Hematopoietic multipotent progenitor cell treated with erythropoietin and hydrocortisone succinate and interleukin-3 and kit ligand, for 17 days (in vitro differentiated cells): ENCODE measurements at places on chromosomes 5 and 9.

DNA sequence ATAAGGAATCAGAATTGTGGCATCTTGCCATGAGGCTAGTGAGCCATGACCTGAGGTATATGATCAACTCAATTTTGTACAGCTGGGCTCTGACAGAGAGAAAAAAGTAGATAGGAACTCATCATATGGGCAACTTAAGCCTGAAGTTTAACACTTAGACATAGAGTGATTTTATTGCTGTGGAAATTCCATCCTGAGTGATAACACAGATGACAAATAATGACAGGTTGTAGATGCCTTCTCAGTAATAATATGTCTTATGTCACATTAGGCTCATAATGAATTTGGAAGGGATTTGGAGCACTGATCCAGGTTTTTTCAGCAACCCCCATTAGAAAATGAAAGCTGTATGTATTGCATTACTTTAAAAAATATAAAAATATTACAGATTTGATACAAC, 744.6 kb downstream of the CDH12 start:
- DNase-seq, result no peak

DNA sequence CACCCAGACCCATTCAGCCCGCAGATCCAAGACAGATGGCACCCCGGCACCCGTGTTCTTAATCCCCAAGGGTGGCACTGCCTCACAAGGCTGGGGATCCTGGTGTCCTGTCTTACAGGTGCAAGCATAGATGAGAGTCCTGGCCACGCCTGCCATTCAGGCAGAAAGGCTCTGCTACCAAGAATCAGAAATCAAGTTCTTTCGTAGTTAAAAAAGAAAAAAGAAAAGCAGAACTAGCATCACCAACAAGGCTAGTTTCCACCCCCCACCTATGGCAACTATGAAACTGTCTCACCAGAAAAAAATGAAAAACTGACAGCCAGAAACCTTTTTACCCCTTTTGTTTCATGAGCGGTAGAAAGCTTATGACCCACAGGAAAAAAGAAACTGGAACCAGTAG, 170.4 kb downstream of the SYK start:
- no peak for DNase-seq

DNA sequence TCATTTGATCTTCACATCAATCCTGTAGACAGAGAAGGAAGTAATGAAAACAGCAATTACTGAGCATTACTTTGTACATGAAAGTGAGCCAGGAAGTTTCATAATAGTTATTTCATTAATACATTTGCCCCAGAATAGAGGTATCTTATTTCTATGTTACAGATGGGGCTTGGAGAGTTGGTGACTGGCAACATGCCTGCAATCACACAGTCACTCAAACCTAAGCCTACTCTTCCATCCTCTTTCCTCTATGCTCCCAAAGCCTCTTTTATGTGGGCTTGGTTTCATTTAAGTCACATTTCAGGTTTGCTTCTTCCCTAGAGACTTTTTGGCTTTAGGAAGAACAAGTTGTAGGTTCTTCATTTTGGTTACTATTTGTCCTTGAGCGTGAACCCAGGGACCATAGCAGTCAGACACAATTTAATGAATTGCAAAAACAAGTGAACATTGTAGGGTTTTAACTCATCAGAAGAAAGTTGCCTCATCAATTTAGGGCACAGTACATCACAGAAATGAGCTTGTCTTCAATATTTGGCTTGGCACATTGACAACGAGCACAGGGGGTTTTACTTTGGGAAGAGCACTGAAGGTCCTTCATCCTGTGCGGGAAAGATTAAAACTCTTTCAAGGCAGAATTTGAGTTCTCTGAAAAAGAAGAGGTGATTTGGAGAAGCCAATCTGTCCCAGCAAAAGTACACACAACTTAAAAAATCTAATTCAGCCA, 381.1 kb downstream of the TMEM38B start:
- no peak for DNase-seq

DNA sequence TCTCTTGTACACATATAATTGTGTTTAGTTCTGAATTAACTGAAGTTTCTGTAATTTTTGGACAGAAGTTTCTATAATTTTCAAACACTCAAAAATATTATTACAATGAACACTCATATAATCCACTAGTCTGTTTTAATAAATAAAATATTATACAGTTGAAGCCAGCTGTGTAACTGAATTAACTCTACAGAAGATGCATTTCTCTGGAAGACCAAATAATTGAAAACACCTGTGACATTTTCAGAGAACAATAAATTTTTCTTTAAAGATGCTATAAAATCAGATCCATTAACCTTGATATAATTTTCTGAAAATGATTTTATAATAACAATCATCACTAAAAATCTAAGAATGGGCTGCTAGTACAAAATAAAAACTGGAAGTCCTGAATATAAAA, 14.7 kb downstream of the NADK2 start:
- DNase-seq, result no peak

- no peak for DNase-seq
These were observed 324.5 kb downstream of the KCNN2 start for GRCh38 chr5:114686356-114686755.

- no peak for DNase-seq
These were observed 18.2 kb upstream of the DAB2IP start for GRCh38 chr9:121633119-121633714.

DNA sequence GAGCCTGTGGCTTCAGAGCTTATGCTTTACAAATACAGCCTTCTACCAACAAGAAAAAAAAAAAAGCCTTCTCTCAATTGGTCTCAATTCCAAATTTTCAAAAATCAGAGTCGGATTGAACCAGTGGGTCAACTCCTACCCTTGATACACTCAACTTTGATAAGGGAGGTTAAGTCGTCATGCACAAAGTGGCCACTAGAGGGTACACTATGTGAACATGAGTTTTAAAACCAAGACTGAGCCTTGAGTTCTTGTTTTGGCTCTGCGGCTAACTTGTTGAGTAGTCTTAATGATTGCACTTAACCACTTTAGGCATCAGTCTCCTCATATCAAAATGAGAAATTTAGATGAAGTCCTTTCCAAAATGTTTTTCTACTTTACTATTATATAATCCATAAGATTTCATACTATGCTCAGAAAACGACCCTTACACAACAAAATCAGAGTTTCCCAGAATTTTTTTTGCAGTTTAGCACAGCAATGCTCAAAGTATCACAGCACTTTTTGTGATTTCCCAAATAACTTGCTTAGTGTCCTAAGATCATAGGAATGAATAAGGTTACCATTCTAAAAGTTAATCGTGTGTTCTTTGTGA, 92.9 kb upstream of the MTAP start:
- peak; percentile 41 for DNase-seq

DNA sequence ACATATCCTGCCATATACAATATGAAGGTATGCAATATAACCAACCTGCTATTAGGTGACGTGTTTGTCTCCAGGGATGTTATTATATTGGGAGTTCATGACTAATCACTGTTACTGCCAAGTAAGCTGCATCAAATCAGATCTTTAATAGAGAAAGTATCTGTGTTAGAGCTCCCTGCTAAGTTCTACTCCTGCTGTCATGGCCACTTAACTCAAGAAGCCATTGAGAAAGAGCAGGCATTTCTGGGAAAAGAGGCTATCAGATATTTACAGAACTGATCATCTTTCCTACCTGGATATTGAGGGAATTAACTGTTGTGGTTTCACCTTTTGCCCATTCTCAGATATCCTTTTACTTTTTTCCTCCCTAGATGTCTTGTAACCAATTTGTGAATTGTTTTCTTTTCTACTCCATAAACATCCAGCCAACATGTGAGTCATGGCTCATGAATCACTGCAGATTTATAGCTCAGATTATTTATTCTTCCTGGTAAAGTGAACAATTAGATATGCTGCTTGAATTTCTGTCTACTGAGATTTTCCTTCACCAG, 634.8 kb upstream of the FAM174A start:
- DNase-seq, result no peak

GRCh38 chr5:110625376-110625999, 101.0 kb downstream of the TMEM232 start:
- DNase-seq, result no peak

- DNase-seq, result no peak
These were observed 1037.3 kb upstream of the WWC1 start for GRCh38 chr5:167254132-167254531.

DNA sequence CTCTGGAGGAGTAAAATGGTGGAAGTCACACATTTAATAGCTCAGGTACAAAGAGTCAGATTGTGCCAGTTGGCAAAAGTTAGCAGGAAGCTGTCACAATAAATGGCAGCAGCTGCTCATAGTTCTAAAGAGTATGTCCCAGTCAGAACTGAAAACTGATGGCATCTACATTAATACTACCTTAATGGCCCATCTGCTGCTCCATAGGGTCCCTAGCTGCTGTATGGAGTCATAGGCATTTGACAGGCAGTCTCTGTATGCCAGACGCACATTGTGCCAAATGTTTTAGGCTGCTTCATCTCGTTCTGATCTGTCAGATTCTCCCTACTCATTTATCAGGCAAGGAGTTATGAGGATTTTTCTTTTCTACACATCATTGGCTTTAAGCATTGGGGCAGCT, 515.8 kb upstream of the ARRDC3 start:
- DNase-seq, result no peak

DNA sequence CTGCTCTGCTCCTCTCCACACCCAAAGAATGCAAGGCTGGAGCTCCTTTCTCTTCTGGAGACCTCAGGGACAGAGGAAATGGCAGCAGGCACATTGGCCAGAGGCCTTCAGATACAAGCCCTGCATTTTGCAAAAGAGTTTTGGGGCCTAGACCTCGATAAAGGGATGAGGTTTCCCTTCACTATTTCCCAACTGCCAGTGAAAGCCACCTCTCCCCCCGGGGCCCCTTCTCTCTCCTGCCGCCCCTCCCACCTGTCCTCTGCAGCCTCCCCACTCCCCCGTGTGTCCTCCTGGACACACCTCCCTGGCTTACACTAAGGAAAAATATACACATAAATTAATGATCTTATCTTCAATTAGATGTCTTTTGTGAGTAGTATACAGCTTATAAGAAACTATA, 21.3 kb upstream of the LMNB1 start:
- DNase-seq, result no peak

DNA sequence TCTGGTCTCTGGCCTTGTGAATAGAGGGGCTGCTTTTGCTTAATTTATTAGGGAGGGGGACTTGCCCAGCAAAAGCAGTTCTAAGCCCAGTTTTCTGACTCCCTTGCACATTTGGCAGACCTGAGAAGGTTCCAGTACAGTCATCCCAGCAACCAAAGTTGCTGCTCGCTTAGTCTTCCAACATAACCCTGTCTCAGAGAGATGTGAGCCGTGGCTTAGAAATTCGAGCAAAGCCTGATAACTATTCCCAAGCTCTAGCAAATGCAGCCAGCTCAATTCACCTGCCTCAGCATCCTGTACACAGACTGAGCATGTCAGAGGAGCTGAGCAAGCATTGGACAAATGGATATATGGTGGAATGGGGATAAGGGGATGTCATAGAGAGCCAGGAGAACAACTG, 401.9 kb downstream of the SPOCK1 start:
- no peak for DNase-seq

- DNase-seq, result no peak
These were observed 21.7 kb downstream of the NFIB start for GRCh38 chr9:14292181-14292739.

GRCh38 chr5:11449217-11449616, 455.0 kb downstream of the CTNND2 start:
- no peak for DNase-seq

DNA sequence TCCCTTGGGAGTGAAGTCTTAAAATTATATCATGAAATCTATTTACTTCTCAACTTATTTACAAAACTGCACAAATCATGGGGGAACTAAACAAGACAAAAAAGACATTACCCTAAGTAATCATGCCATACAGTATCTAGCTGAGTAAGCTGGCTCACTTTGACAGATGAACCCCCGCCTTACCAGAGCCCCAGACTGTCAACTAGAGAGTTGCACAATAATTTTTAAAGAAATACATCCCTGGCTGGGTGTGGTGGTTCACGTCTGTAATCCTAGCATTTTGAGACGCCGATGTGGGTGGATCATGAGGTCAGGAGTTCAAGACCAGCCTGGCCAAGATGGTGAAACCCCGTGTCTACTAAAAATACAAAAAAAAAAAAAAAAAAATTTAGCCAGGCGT, 62.3 kb downstream of the LPAR1 start:
- no peak for DNase-seq

- no peak for DNase-seq
These were observed 1785.5 kb downstream of the EFNA5 start for GRCh38 chr5:105885266-105885665.

DNA sequence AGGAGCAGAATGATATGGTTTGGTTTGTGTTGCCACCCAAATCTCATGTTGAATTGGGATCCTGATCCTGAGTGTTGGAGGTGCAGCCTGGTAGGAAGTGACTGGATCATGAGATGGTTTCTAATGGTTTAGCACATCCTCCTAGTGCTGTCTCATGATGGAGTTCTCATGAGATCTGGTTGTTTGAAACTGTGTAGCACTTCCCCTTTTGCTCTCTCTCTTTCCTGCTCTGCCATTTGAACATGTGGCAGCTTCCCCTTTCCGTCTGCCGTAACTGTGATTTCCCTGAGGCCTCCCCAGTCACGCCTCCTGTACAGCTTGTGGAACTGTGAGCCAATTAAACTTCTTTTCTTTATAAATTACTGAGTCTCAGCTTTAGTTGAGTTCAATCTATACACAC, 756.8 kb upstream of the CDH6 start:
- no peak for DNase-seq
